ENCODE measurements at places on chromosomes 4 and X.

DNA sequence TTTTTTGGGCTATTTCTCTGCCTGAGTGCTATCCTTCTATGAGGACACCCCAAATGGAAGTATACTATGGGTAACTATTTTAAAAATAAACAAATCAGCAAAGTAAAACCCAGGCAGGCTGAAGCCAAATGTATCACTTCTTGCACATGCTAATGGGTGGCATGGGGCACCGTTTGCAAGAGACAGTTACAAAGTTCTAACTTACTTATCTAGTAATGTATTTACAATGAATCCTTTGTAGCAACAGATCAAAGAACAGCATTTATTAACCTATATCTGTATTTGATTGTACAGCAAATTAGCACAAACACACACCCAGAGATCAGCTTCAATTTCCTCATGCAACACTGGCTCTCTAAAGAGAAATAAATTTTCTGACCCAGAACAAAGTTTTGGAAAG is 225.5 kb downstream of the ZNF674 start:
- DNase-seq = no peak

- DNase-seq = no peak
Measured at GRCh38 chr4:110073053-110073845, 125.2 kb downstream of the ELOVL6 start.

DNA sequence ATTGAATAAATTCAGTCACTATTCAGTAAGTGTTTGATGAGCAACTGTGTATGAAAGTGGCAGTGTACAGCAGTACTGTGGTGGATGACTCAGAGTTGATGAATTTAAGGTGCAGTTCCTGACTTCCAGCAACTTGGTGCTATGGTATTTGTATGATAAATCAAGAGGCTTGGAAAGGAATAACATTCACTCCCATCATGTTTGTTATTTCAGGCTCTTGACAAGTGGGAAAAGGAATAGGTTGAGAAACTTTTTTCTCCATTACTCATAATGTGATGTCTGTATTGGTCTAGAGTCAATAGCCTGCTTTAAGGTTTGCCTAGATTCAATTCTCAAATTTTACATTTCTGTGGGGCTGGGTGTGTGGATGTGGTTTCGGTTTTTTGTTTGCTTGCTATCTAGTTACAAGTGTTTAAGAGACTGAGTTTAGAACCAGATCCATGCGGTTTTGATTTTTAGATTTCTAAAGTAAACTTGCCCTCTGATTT is 35.1 kb upstream of the CYP2U1 start:
- no peak for DNase-seq

DNA sequence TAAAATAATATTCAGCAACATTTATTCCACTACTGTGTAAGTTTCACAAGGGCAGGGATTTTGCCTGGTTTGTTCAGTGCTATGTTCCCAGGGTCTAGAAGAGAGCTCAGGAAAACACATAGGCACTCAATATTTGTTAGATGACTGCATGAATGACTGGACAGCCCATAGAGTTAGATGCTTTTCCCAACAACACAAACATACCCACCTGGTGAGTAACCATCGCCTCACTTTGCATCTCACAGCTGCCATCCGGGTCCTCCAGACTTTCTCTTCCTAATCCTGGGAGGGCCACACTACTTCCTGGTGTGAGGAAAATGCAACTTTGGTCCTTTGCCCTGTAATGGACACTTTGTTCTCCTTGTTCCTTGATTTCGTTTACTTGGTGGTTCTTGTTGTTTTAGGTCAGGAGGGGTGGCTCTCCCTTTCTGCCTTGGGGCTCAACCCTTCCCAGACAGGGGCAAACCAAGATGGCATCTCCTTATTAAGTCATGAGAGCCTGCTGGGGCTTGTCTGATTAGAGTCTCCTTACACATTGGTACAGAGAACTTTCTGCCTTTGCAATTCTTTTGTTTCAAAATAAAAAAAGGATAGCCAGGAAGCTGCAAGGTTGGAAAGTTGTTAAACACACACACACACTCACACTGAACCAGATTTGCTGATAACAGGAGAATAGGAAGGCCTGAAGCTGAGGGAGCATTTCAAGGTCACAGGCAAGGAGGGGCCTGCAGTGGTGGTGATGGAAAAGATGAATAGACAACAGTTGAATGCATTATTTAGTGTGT is 190.6 kb downstream of the MID1IP1 start:
- no peak for DNase-seq

DNA sequence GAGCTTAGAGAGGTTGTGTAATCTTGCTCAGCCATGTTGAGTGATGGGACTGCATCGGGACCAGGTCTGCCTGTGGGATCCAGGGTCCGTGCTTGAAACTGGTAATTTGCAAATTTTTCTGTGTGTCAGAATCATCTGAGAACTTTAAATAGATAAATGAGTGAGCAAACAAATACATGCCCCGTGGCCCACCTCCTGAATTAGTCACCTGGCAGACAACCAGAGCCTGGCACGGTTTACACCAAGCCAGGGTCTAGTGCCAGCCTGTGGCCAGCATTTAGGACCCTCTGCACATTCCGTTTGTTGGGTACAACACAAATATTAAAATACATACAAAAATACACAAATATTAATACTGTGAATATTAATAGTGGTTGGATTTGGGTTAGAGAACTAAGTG is 90.6 kb upstream of the STOX2 start:
- DNase-seq = no peak

- peak; percentile 39 for DNase-seq
Measured at GRCh38 chr4:37978248-37978924, 18.2 kb downstream of the PTTG2 start.

DNA sequence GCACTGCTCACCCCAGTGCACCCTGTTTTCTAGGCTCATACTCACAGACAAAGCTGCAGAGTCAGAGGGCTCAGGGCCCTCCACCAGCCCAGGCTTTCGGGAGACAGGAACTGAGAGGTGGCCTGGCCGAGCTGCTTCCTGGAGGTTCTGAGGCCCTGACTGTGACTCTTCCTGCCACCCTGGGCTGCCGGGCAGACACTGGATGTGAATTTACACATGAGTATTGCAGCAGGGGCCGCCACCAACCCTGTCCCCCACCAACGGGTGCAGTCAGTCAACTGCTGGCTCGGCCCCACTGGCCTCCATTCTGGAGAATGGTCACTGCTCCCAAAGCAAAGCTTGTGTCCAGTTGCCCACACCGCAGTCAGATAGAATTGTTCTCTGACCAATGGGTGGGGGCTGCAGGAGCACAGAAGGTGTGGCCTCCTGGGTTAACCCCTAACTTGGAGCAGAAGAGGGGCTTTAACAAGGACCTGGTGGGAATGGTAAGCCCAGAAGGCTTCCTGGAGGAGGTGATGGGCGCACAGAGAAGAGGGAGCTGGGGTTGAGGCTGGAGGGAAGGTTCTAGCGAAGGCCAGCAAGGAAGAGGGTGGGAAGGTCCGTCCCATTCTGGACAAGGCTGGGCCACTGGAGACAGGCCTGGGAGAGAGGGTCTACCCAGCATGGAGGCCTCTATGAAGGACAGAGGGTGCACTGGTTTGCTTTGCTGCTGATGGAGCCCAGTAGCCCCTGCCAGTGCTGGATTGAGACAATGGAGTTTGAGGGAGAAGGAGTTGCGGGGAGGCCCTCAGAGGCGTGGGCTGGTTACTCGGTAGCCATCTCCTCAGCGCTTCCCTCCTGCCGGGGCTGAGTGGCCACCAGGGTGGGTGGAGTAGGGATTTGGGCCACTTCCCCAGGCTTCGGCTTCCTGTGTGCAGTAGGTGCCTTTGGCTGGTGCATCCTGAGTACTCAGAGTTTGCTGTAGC is 135.3 kb downstream of the CPZ start:
- no peak for DNase-seq

GRCh38 chrX:46961574-46962283 is 49.5 kb downstream of the JADE3 start:
- no peak for DNase-seq

DNA sequence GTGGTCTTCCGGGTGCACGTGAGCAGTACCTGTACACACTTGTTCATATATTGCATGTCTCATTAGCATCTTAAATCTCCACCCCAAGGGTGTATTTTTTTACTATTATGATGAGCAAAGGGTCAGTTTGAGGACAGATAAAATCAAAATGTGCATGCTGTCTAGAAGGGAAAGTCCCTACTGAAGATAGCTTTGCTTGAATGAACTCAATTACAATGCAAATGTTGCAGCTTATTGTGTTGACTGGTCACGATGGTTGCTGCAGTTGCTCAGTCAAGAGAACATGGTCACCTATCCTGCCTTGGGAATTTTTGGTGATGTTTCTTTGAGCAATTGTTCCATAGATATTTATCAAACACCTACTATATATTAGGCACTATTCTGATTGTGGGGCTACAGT is 103.8 kb upstream of the MID1IP1 start:
- no peak for DNase-seq

DNA sequence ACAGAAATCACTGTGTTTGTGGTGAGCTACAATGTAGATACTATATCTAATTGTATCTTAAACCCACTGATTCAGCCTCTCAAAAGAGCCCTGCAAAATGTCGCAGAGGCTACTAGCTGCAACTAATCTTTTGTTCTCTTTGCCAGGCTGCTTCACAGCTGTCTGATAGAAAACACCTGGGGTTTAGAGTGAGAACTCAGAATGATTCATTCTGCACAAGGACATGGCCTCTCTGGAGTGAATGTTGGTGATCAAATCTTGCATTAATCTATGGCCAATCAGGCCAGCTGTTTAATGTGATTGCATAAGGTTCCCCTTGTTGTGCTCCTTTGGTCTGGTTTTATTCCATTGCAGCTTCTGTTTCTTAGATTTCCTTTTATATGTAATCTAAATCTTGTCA is 100.3 kb downstream of the EMCN start:
- DNase-seq = no peak

DNA sequence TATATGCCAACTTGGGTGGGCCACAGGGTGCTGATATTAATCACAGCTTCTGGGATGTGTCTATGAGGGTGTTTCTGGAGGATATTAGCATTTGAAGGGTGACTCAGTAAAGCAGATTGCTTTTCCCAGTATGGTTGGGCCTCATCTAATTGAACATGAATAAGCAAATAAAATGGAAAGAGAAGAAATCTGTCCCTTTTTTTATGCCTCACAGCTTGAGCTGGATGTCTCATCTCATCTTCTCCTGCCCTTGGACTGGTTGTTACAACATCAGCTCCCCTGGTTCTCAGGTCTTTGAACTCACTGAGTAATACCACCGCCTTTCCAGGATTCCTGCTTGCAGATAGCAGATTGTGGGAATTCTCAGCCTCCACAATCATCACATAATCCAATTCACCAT is 1149.2 kb downstream of the PCDH18 start:
- no peak for DNase-seq

DNA sequence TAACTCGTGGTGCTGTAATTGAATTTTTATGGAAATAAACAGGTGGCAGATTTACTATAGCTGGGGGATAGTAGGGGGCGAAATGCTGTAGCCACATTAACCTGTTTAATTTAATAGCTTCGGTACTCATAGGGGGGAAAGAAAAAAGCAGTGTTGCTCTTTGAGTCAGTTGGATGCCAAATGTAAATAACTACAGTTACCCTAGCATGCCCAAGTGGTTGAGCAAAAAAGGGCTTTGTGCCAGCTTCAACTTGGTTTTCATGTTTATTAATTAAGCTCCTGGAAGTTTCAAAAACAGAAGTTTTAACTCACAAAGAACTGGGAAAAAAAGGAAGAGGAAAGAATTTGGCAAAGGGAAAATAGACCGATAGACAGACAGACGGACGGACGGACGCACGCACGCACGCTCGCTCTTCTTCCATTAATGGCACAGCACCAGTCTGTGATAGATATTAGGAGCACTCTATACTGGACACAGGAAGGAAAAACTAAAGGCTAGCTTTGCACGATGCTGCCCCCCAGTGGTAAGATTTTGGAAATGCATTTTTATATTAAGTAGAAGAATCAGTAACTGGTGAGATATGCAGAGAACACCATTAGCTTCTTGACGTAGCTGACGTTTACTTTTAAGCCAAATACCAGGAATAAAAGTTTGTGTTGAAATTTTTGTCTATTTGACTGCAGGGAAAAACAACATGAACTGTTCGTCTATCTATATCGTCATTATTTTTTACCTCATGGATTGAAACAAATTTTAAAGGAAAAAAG is 151.8 kb downstream of the SLC7A11 start:
- DNase-seq = peak; percentile 55

- no peak for DNase-seq
Measured at GRCh38 chr4:57945298-57945697, 835.1 kb upstream of the IGFBP7 start.

GRCh38 chr4:71229477-71230270 is 109.1 kb upstream of the SLC4A4 start:
- DNase-seq = peak; percentile 26

- no peak for DNase-seq
Measured at GRCh38 chrX:49276207-49276606, 6.6 kb downstream of the PPP1R3F start.

- no peak for DNase-seq
Measured at GRCh38 chr4:108370291-108371141, 201.8 kb upstream of the LEF1 start.

DNA sequence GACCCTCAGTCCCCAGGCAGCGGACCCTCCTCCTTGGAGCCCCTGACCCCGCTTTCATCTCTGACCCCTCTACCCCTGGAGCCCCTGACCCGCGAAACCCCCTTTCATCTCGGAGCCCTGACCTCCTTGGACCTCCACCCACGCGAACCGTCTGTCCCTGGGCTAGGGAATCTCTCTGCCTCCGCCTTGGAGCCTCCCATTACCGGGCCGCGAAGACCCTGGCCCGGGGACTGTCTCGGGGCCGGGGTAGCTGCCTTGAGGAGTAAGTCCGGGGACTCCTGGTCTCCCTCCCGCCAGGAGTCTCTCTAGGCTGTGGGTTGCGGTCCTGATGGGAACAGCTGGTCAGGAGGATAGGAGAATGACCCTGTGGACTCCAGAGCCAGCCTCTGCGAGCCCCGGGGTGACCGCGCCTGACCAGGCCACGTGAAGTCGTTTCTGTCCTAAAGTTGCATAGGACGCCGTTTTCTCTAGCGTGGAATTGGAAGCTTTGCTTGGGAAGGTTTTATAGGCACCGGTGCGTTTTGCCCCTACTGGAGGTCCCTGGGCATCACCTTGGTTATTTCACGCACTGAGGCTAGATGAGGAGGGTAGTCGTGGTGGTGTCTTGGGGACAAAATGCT is 824 bp downstream of the TBC1D14 start:
- no peak for DNase-seq

DNA sequence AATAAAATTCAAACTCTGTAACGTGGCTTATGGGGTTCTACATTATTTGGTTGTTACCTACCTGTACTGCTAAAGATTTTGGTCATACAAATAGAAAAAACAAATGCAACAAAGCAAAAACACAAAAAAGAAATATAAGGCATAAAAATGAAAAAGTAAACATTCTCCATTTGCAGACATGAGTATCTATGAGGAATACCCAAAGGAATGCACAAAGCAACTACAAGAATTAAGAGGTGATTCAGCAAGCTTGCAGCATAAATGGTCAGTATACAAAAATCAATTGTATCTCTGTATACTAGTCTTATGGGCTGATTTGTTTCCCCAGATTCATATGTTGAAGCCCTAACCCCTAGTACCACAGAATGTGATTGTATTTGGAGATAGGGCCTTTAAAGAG is 3.6 kb upstream of the PDE5A start:
- no peak for DNase-seq
